A549 treated with ZK216348 at 1 μM for 4 hours (cell line): ENCODE measurements at places on chromosomes 1 and 21. TPM values are rescaled to one million over a fixed set of nuclear protein-coding genes. Genes with fewer than 3 reads are reported as not detected.

Gene NEXN
- total RNA-seq: 5.0 to 15.4 TPM (median 7.0 TPM) in 5 replicates

Gene NGF
- total RNA-seq: 1.6 to 2.4 TPM (median 1.8 TPM) in 5 replicates

Gene KLHL20
- 9.4 to 13.1 TPM (median 12.3 TPM) in 5 replicates for total RNA-seq

Gene CD5L
- not detected in 5 replicates for total RNA-seq

Gene CYYR1
- total RNA-seq: not detected in 5 replicates

Gene CATSPERE
- 0.07 to 0.38 TPM (median 0.18 TPM) in 3 of 5 replicates, not detected in the others for total RNA-seq

Gene RXFP4
- total RNA-seq: not detected in 5 replicates

Gene CHML
- 4.8 to 10.1 TPM (median 8.2 TPM) in 5 replicates for total RNA-seq

Gene KLHDC8A
- total RNA-seq: 0.37 to 0.72 TPM (median 0.47 TPM) in 5 replicates

Gene TRMT13
- 3.5 to 8.9 TPM (median 6.3 TPM) in 5 replicates for total RNA-seq

Gene OR6P1
- not detected in 5 replicates for total RNA-seq

Gene TMEM69
- 17.1 to 22.4 TPM (median 18.6 TPM) in 5 replicates for total RNA-seq

Gene INSRR
- not detected in 5 replicates for total RNA-seq

Gene MYCL
- total RNA-seq: 0.62 to 1.6 TPM (median 1.4 TPM) in 5 replicates

Gene ZNF697
- 1.4 to 2.0 TPM (median 1.6 TPM) in 5 replicates for total RNA-seq
